Naive B cell (primary cell): ENCODE measurements at places on chromosomes 3 and 15. TPM values are rescaled to one million over a fixed set of nuclear protein-coding genes. Genes with fewer than 3 reads are reported as not detected.

BCL2A1 gene
- polyA plus RNA-seq, result 37.8 TPM

DNA sequence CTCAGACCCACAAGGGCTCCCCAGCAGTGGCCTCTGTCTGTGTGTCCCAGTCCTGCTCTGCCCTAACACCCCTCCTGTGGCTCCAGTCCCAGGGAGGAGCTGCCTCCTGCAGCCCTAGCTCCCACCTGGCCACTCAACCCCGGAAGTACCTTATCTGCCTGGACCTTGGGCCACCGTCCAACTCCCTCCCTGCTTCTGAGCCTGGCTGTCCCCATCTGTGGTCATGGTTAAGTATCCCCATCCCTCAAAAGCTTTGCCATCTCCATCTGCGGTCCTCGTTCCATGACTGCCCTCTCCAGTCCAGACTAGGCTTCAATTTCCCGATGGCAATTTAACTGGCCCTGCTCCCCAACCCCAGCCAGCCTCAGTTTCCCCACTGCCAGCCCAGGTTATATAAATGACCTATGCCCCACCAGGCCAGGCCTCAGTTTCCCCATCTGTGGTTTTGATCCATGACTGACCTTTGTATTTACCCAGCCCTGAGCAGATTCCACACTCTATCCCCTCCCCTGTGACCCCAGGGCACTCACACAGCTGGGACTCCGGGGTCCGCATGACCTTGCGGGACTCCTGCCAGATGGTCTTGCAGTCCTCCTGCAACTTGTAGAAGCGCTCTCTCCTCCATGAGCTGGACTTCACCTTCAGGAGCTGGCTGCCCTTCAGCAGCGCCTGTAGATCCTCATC is 9.6 kb downstream of the PLCD1 start:
- DNase-seq, result no peak

DNA sequence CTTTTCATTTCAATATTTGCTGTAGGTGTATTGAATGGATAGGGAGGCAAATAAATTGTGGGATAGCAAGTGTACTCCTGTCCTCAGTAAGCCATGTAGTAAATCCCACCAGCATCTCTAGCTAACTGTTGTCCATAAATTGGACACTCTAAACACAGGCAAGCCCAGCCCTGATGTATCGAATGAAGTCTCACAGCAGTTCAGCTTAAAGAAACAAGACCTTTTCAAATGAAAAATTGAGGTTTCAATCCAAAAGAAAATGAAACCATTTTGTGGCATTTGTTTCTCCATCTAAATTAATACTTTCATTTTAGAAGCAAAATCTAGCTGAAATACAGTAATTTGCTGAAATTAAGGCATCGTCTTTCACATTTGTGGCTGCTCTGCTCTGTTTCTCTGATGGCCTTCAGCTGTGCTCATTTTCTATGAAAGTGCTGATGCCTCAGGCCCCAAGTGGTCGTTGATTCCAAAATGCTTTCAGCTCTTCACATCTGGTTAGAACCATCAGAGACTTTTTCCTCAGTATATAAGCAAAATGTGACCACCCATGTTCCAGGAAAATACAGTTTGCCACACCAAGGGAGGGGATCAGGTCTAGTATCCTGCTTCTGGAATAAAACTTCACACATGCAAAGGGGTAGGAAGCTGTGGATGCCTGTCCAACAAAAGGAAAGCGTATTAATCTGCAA is 245.0 kb downstream of the ZMAT3 start:
- no peak for DNase-seq

DNA sequence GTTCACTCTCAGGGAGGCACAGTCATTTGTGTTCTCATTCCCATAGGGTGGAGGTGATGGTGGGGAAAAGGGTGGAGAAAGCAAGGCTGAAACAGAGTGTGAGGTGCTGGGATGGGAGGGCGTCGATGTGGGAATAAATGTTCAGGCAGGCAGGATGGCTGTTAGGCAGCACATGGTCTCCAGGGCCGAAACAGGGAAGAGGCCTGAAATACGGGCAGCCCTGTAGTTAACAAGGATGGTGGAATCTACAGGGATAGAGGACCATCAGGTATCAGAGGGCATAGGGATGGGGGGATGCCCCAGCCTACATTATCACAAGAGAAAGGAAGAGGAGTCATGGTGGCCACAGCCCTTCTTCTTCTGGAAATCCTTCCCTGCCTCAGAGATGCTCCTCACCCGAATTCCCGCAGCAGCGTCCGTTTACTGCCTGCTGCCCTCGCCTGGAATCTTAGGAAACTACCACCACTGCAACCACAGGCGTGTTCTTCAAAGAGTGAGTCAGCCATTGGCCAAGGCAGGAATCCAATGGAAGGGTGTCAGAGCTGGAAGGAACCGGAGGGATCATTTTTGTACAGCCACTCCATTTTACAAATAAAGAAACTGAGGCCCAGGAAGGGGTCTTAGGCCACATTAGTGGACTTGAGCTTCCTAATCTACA is 49.7 kb upstream of the POMGNT2 start:
- no peak for DNase-seq

DNA sequence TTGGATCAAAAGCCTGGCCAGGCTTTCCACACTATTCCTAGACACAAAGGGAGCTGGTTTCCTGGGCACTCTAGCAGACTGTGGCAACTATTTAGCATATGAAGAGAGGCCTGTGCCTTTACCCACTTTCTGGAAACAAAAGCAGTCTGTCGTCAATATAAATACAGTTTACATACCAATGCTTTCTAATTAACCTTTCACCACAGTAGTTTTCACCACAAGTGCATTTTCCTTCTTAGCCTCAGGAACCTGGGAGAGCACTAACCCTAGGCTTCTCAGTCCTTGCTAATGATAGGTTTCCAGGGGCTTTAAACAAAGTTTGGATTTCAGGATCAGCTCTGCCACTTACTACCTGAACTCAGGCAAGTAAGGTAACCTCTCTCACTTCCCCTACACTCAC is 499.1 kb downstream of the MAGI1 start:
- no peak for DNase-seq

GRCh38 chr3:169661361-169662131 is 2.0 kb downstream of the MECOM start:
- no peak for DNase-seq

DNA sequence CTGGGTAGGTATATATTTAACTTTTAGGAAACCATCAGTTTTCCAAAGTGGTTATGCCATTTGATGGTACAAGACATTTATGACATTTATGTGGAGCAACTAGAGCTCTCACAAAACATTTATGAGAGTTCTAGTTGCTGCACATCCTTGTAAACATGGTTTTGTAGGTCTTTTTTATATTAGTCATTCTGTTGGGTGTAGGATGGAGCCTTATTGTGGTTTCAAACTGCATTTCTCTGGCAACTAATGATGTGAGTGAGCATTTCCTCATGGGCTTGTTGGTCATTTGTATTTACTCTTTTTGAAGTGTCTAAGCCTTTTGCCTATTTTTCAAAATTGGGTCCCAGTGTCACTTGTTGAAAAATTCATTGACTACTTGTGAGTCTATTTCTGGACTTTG is 45.7 kb upstream of the MGLL start:
- no peak for DNase-seq

DNA sequence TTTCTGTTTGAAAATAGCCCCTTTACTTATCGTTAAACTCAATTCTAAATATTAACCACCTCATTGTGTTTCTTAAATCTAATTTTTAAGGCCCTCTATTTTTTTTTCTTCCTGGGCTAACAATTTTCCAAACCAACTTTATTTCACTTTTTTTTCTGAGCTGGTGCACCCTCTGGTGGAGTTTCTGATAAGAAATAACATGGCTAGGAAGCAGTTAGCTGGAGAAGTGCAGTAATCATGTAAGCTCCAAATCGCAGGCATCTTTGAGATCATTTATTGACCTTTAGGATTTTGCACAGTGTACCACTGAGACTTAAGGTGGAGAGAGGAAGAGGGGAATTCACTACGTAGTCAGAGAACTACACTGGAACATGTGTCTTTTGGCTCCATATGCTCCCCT is 6.4 kb downstream of the TMEM207 start:
- DNase-seq, result no peak

- no peak for DNase-seq
Observed at GRCh38 chr3:99686469-99686868, 48.1 kb downstream of the COL8A1 start.

- peak; percentile 47 for DNase-seq
Observed at GRCh38 chr15:78811124-78811824, at the start of gene ADAMTS7. ADAMTS7 (minus strand) TSS chr15:78811464; CDS start chr15:78811220, 244 bp downstream.

APBA2 gene
- not detected for polyA plus RNA-seq

DISP2 gene
- not detected for polyA plus RNA-seq

DNA sequence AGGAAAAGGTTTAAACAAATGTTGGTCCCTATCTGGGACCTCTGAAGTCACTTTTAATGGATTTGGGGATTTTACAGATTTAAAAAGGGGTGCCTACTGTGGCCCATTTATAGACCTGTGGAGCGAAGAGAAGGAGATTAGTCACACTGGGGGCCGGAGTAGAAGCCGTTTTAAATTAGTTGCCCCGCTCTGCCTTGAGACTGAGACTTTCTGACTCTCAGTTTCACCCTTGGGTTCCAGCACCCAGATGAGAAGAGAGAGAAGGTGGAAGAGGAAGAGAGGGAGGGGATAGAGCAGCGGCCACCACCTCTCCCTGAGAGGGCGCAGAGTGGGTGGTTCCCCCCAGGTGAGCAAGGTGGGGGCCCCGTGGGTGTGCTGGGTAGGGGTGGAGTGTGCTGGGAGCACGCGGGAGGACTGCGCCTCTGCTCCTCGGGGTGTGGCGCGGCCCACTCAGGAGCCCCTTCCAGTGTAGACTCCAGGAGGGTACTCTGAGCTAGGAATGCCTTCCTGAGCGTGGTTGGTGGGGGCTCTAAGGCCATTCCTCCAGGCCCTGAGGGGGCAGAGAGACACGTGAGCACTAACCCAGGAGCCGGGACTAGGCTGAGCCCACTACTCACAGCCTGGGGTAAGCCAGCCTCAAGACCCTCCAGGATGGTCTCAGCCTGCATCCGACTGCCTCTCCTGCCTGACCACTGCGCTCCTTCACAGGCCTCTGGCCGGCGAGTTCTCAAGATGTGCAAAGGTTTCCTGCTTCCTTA is 32.6 kb upstream of the RAB6B start:
- DNase-seq, result no peak

NRROS gene
- polyA plus RNA-seq, result 1.2 TPM

- DNase-seq, result no peak
Observed at GRCh38 chr3:56123487-56123886, 344.8 kb downstream of the ERC2 start.

DNA sequence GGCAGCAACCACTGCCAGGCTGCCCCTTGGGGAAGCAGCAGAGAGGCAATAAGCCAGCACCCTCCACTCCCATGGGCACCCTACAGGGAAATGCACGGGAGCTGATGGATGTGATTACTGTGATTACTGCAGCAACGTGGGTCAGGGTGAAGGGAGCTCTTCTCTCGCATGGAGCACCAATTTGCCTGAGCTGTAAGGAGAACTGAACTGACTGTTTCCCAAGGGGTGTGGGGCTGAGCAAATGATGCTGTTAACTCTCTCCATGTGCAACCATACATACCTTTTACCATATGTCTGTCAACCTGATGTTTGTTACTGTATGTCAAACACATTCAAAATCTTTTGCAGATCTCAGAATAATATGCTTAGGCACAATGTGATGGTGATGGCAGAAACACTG is 680.6 kb downstream of the SQOR start:
- no peak for DNase-seq

GRCh38 chr3:15556512-15556911 is 35.0 kb upstream of the COLQ start:
- peak; percentile 81 for DNase-seq

- no peak for DNase-seq
Observed at GRCh38 chr3:41369838-41370237, 170.5 kb downstream of the CTNNB1 start.

B3GALNT1 gene
- 0.31 TPM for polyA plus RNA-seq
